HCEC 1CT (cell line): ENCODE measurements at places on chromosomes 4 and X.

- DNase-seq, result peak; percentile 9
Observed at GRCh38 chrX:136708348-136708747, 60.4 kb downstream of the CD40LG start.

- no peak for DNase-seq
Observed at GRCh38 chr4:174404677-174405076, 117.6 kb downstream of the HPGD start.

DNA sequence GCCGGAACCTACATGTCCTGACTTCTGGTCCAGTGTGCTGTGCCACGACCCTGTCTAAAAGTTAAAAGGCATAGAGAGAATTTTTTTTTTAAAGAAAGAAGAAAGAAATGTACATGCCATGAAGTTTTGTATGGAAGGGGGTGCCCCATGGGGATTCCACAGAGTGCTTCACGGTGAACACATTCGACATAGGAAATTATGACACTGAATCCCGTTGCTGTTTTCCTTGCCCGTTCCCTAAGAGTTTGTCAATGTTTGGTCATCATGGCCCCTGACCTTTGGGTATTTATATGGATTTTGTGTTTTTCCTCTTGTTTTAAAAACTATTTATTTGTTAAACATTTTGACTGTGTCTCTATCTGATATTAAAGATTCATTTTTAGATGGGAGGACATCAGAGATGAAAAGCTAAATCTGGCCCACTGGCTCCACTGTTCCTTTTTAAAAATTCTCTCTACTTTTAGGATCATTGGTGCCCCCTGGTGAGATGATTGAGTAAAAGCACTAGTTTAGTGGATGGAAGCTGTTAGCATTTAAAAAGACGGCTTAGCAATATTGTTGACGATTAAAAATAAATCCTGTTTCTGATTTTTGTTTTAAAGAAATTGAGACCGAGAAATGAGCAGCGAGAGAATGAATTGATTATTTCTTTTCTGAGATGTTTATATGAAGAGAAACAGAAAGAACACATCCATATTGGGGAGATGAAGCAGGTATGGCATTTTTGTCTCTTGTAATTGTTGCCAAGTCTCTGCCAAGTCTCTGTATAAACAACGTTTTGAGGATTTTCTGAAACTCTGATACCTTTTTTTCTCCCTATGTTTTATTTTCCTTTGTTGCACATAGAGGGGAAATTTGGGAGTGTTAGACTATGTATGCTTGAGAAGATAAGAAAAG, 75.0 kb downstream of the PTTG2 start:
- peak; percentile 43 for DNase-seq

- no peak for DNase-seq
Observed at GRCh38 chr4:180330521-180330920, 1912.7 kb upstream of the TENM3 start.

- DNase-seq, result peak; percentile 61
Observed at GRCh38 chr4:15002659-15003400, 549 bp downstream of the CPEB2 start.

- DNase-seq, result peak; percentile 12
Observed at GRCh38 chrX:22666441-22666840, 333.3 kb upstream of the DDX53 start.

DNA sequence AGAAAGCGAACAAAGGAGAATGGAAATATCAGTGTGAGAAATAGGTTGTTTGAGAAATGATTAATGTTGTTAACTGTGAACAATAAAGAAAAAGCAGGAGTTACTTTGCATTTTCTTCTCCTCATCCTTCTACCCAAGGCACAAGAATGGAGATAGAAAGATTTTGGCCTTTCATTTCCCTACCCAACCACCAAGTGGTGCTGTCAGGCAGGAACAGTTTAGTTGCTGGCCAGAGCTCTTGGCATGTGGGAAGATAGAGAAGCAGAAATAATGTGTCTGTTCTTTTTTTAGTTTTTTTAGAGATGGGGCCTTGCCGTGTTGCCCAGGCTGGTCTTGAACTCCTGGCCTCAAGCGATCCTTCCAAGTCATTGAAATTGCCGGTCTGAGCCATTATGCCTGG, 12.8 kb downstream of the HOPX start:
- no peak for DNase-seq

DNA sequence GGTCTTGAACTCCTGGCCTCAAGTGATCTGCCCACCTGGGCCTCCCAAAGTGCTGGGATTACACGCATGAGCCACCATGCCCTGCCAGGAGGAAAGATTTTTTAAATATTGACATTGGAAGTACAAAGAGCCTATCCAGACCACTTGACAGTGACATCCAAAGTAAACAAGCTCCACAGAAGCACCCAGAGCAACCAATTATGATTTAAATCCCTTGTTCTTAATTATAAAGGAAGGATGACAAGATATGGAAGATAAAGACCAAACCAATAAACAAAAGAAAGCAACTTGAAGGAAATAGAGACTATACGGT, 27.7 kb upstream of the RPL34 start:
- no peak for DNase-seq

GRCh38 chr4:79526641-79527565, 118.9 kb upstream of the GK2 start:
- DNase-seq, result no peak
